DMS 273 treated with DMSO at 0.1 percent for 48 hours (cell line): ENCODE measurements at places on chromosomes 1 and 21.

GRCh38 chr1:10835822-10836421, 39.5 kb upstream of the CASZ1 start:
- DNase-seq = peak; percentile 66

DNA sequence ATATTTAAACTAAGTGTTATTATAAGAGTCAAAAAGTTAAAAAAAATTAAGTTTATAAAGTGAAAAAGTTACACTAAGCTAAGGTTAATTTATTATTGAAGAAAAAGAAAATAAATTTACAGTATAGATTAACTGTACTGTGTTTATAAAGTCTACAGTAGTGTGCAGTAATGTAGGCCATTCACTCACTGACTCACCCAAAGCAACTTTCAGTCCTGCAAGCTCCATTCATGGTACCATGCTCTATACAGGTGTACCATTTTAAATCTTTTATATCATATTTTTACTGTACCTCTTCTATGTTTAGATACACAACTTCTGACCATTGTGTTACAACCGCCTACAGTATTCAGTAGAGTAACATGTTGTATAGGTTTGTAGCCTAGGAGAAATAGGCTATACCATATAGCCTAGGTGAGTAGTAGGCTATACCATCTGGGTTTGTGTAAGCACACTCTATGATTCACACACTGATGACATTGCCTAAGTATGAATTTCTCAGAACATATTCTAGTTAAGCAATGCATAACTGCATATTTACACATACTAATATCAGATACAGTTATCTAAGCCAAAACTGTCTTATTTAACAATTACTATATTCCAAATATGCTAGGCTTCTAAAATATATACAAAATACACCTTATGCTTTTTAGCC, 80.6 kb upstream of the GFI1 start:
- no peak for DNase-seq

GRCh38 chr1:209444961-209445360, 138.6 kb upstream of the CAMK1G start:
- no peak for DNase-seq

DNA sequence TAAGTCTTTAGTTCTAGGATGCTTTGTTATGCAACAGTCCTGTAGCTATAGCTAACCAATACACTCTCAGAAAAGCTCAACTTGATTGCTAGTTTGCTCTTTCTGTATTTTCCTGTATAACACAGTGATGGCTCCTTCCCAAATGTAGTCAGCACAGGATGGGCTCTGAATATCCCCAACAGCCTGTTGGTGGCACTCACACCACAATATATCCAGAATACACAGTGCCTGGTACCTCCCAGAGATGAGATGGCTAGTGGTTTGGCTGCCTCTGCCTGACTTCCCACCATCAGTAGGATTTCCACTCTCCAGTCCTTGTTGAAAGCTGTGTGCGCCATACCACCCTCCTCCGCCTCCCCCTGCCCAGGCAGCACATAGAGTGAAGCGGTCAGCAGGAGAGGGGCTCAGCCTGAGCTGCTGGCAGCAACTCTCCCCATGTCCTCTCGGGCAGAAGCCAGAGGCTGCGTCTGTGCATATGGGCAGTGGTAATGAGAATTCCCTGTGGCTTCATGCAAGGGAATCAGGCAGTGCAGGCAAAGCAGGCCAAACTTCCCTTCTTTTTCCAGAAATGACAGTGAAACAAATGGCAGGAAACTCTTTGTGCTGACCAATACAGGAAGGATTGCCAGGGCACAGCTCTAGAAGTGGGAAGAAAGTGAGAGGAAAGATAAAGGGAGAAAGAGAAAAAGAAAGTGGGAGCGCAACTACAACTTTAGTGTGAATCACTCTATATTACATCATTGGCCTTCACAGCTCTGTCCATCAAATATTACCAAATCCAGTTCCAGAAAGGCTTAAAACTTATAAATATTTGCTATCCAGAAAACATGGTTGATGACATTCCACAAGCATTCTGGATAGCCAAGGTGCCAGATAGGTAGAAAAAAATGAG, 49.7 kb downstream of the LMX1A start:
- no peak for DNase-seq

DNA sequence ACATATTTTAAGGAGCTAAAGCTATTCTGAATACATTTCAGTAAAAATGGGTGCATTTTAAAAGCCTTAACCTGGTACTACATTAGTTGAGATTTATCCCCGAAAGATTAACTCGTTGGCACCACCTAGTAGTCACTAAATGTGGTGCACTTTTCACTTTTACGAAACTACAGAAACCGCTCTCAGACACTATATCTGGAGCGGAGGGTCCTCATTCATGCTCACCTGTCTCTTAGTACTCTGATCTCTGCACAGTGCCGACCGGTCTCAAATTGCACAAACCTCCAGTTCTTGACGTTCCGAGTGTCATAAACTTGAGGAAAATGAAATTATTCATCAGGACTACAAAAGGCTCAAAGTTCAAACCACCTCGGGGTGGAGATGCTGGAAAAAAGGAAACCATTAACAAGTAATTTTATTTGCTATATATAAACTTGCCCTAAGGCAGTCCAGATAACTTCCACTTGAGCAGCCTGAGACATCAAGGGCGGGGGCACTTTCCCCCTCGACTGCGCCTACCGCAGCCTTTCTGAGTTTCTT, 722 bp downstream of the LZIC start:
- DNase-seq = peak; percentile 33

DNA sequence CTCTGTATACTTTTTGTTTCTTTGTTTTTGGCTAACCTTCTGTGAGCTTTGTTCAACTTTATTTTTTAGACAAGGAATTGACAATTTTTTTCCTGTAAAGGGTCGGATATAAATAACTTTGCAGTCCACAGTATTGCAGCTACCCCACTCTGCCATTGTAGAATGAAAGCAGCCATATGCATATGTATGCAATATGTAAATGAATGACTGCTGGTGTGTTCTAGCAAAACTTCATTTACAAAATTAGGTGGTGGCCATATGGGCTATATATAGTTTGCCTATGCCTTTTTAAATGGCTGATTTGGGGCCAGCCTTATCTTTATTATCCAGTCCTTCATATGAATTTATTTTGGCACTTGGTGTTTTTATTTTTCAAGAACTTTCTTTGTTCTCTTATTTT, 18.0 kb upstream of the SNRPE start:
- no peak for DNase-seq

- DNase-seq = no peak
These were observed 72.9 kb downstream of the TRIM11 start for GRCh38 chr1:228333739-228334115.

- no peak for DNase-seq
These were observed 79.0 kb upstream of the IFFO2 start for GRCh38 chr1:19035377-19036040.

GRCh38 chr1:104064399-104064798, 314.7 kb downstream of the AMY1C start:
- no peak for DNase-seq

DNA sequence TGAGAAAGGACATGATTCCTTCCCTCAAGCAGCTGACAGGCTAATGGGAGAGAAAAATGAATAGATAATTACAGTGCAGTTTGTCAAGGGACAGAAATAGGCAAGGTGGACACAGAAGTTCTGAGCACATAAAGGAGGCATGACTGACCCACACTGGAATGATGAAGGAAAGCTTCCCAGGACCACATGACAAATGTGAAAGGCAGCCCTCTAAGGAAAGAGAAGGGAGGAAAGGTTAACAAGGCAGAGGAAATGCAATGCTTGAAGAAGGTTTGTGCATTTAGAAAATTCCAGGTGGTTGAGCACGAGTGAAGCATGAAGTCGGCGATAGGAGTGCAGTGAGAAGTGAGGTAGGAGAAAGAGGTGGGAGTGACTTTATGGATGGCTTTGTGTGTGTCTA, 37.4 kb downstream of the LAMC2 start:
- DNase-seq = no peak
